CD4-positive, alpha-beta T cell treated with Interferon gamma for 1 hour (primary cell): ENCODE measurements at places on chromosomes 1 and 21.

DNA sequence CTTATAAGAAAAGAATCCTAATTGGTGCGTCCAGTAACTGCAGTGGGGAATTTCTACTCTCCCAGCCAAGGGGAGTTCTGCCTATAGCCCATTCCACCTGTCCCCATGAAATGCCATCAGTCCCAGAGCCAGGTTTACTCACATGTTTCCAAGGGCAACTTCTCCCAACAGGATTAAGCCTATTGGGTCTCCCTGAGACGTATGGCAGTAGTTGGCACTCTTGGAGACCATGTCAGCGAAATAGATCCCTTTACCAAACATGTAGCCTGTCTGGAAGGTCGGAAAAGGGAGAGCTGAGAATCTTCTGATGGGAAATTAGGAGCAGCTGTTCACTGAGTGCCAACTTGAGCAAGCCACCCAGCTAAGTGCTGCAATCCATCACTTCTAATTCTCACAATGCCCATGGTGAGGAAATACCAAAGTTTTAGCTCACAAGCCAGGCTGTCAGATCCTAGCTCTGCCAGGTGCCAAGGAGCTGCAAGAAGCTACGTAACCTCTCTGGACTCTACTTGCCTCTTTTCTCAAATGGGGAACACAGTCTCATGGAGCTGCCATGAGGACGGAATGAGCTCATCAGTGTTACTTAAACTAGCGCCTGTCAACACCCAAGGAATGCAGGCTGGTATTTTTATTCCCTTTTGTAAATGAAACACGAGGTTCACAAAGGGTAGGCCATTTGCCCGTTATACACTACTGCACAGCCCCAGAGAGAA lies 43.9 kb downstream of the PARP1 start:
- DNase-seq = no peak

DNA sequence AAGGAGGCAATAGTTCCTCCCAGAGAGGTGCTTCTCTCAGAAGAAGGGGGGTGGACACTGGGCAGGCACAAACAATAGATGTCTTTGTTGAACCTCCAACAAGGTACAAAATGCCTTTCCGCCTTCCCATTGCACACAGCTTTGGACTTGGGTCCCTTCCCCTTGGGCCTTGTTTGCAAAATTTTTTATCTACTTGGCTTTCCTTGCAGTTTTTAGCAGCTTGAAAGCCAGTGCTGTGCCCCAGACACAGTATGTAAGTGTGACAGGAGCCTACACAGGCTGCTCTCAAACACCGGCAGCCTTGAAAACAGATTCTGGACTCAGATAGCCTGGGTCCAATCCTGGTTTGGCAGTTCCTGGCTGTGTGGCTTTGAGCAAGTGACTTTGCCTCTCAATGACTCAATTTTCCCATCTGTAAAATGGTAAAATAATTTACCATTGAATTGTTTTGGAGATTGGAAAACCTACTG lies 43.0 kb downstream of the ELAPOR1 start:
- DNase-seq = no peak

DNA sequence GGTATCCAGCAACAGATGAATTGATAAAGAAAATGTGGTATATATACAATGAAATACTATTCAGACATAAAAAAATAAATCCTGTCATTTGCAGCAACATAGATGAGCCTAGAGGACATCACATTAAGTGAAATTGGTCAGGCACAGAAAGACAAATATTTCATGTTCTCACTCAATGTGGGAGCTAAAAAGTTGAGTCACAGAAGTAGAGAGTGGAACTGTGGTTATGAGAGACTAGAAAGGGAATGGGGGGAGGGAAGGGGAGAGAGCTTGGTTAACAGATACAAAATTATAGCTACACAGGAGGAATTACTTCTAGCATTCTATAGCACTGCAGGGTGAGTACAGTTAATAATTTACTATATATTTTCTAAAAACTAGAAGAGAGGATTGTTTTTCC lies 37.1 kb upstream of the SERPINC1 start:
- DNase-seq = no peak

GRCh38 chr1:27122652-27123051 lies 32.3 kb downstream of the SLC9A1 start:
- peak; percentile 39 for DNase-seq

DNA sequence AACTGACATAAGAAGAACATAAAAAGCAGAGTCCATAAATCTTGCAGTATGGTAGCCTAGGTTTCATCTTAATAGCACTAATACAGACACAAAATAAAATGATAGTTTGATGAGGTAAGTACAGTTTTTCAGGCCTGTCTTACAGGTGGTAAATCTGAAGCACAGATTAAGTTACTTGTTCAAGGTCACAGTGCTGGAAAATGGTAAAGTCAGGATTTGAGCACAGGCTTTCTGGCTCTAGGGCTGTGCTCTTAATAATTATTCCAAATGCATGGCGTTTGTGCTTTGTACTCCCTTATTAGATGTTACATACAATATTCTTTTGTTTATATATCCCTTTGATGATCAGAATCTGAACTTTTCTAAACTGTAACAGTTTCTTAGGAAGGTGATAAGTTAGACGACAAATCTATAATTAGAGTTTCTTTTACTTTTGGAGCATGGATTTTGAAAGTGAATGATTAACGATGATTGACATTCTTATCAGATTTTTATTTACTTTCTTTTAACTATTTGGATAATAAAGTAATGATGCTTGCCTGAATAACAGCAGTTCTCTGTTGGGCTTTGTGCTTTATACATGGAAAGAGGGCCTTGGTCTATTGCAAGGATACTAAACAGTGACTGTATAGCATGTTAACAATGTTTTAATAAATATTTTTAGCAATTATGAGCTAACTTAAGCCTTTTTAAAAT lies 101.5 kb upstream of the CACYBP start:
- no peak for DNase-seq

DNA sequence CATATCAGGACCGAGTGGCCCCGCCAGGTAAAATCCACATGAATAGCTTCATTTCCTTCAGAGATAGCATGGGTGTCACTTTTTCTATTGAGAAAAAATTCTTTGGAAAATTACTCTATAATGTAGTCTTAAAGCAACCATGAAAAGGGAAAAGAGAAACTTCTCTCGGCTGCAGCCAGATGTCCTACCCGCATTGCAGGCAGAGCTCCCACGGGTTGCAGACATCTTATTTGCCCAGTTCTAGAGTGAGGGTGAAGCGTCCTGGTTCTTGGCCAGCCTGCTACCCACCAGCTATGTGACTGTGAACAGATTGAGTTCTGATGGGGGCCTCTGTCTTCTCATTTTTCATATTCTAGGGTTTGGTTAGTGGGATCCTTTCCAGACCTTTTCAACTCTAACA lies 5.0 kb downstream of the ATP1B1 start:
- DNase-seq = no peak

DNA sequence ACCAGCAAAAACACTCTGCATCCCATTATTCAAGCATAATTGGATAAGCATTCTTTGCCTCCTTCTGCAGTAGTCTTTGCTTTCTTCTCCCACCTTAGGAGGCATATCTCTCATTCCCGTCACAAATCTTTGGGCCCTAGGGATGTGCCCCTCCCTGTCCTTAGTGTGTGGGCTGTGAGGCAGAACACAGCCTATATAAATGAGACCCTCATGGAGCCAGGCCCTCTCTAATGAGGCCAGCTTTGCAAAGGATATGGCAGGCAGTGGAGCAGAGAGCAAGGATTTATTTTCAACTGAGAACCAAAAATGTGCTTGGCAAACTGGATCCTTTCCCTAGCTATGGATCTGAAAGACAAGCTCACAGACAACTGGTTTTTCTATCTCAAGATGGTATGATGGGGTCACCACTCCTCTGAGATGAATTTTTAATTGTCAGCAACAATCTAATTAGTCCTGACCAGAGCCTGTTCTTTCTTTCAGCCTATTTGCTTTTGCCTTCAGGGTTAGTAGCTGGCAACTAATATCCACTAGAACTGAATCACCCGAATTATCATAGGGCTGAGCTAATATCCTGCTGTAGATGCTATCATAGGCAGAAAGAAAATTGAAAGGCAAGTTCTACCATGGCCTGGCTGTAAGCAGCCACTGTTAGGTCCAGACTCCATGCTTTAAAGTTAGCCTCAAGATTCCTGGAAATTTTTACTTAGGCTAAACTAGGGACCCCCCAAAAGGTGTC lies 134.2 kb downstream of the SYT2 start:
- DNase-seq = no peak

- DNase-seq = no peak
These were observed 24.4 kb downstream of the TBX15 start for GRCh38 chr1:118963456-118964430.

- no peak for DNase-seq
These were observed 31.5 kb downstream of the RGS8 start for GRCh38 chr1:182652933-182653332.

GRCh38 chr1:169892927-169893644 lies 610 bp downstream of the SCYL3 start:
- DNase-seq = no peak

DNA sequence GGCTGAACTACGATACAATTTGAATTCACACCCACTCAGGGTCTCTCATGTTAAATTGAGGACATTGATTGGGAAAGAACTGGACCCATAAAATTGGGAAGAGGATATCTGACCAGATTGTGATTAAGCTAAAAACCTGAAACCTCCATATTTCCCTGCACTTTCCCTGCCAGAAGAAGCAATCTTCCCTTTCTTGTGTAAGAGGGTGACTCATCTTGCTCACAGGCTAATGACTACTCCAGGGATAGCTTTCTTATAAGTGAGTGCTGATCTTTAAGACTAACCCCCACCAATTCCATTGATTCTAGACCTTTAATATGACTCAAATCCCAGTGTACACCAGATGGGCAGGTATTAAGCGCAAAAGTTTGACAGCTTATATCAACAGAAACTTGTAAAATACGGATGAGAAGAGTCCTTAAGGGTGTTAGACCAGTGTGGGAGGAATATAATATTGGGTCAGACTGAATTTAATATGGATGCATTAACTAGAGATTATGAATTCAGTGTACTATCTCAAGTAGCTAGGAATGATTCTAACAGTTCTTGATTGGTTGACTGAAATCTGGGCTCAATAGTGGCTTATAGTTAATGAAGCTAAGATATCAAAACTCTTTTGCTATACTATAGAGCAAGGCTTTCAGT lies 12.1 kb upstream of the SGIP1 start:
- no peak for DNase-seq

DNA sequence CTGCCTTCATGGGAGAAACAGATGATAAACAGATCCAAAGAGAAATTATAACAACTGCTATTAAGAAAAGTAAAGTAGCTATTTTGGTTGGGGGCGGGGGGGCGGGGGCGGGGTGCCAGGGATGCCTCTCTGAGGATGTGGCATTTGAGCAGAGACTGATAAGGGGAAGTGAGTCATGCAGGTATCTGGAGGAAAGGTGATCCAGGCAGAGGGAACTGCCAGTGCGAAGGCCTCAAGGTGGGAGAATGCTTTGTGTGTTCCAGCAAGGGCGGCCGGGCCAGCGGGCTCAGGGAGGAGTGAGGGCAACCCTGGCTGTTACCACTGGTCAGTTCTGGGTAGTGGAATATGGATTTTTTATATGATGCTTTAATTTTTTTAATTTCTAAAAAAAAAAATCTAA lies 7.0 kb upstream of the TNFRSF1B start:
- no peak for DNase-seq

- no peak for DNase-seq
These were observed 57.3 kb downstream of the RHOU start for GRCh38 chr1:228792601-228793000.

GRCh38 chr1:157238585-157238984 lies 100.4 kb upstream of the ETV3 start:
- no peak for DNase-seq
